ENCODE measurements at places on chromosomes 7 and 10.
A peak's percentile ranks its signal among the peaks of the same experiment; 100 is the strongest.

GRCh38 chr10:118207470-118208007 is 134.6 kb downstream of the FAM204A start:
- DNase-seq, result no peak

DNA sequence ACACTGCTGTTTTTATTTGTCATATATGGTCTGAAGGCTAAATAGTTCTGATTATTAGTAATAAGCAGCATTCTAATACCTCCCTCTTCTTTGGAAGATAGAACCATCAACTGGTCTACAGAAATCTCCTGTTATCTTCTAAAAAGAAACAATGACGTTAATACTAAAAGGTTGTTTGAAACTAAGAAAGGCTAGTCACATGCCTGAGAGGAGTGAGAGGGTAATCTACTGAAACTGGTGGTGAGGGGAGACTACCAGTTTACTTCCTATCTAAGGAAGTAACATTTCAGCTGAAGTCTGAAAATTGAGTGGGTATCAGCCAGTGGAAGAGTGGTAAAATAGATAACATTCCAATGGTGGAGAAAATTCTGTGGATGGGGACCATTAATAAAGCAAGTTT is 48.4 kb downstream of the FGFBP3 start:
- no peak for DNase-seq

- DNase-seq, result no peak
Observed at GRCh38 chr7:74009719-74010118, 18.3 kb upstream of the ELN start.

DNA sequence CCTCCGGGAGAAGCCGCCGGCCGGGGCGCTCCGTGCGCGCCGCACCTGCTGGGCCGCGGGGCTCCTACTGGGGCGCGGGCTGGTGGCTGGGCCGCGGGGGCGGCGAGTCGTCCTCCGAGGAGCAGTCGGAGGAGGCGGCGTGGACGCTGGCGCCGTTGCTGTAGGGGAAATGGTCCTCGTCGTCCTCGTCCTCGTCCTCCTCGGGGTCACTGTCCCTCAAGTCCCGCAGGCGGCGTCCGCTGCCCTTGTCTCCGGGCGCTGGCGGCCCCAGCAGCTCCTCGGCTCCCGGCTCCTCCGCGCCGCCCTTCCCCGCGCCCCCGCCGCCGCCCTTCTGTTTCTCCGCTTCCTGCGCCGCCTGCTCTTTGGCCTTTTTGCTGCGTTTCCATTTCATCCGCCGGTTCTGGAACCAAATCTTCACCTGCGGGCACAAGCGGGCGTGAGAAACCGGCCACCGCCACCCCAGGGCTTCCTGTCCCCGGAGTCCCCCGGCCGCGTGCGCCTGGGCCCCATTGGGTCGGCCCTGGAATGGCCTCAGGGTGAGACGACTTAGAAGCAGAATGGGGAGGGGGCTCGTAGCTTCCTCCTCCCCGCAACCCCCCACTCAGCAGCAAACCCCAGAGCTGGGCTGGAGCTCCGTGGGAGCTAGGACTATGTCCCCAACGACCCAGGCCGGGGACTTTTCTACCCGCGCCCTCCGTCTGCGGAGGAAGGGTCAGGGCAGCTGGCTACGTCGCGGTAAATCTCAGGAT is 4.8 kb downstream of the MNX1 start:
- no peak for DNase-seq

GRCh38 chr10:103685880-103686669 is 169.3 kb downstream of the SH3PXD2A start:
- peak; percentile 71 for DNase-seq

DNA sequence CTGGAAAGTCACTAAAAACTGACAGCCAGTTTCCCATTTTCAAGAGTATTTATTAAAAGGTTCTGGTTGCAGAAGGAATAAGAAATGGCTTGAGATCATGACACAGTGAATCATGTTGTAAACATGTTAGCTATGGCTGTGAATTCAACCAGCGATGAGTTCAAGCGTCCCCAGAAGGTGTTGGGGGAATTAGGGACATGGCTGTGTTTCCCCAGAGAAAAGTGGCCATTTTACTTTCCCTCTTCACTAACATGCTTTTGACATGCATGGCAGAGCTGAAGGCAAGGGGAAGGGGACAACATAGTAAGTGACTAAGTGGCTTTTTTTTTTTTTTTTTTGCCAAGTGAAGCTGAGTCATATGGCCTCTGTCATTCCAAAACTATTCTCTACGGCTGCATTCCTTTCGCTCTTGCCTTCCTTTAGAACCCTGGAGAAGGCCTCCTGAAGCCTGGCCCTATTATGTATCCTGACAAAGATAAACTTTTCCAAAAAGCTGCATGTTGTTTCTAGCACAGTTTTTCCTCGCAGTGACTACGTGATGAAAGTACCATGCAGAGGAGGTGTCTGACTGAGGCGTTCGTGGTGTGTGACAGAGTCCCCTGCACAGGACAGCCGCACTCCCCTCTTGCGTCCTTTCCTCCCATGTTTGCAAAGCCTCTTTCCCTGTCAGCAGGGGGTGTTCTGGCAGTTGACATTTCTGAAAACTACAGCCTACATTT is 46.9 kb downstream of the EGFR start:
- no peak for DNase-seq

- DNase-seq, result no peak
Observed at GRCh38 chr7:43465581-43466554, 117.0 kb upstream of the STK17A start.
